ENCODE measurements at places on chromosomes 7 and 10. TPM values are rescaled to one million over a fixed set of nuclear protein-coding genes. Genes with fewer than 3 reads are reported as not detected.
A peak's percentile ranks its signal among the peaks of the same experiment; 100 is the strongest.

INPP5A gene
- 17.2 TPM for polyA plus RNA-seq

SHTN1 gene
- polyA plus RNA-seq, result 7.4 TPM

FOXI2 gene
- 0.06 TPM for polyA plus RNA-seq

PRKG1 gene
- polyA plus RNA-seq, result 3.7 TPM

BMS1 gene
- 6.9 TPM for polyA plus RNA-seq

PDZD7 gene
- polyA plus RNA-seq, result 0.20 TPM

DNA sequence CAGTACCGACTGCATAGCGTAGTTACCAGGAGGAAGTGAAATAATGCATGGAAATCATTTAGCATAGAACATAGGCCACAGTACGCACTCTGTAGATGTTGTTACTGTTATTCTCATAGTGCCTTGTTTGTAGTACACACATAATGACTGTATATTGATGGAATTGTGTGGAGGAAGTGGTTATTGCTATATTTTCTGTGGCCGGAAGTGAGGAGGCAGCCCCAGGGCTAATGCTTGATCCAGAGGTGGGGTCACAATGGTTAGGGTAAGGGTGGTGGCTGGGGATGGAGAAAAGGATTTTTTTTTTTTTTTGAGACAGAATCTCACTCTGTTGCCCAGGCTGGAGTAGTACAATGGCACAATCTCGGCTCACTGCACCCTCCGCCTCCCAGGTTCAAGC, 4.5 kb upstream of the MGAM start:
- H3K4me1 ChIP-seq, result no peaks in the 10 kb centered on the region
- no peak overlapping the region for H3K27ac ChIP-seq
- H3K36me3 ChIP-seq, result no peaks in the 10 kb centered on the region
- no peak for DNase-seq
- no peak overlapping the region for H3K4me3 ChIP-seq
- no peaks in the 10 kb centered on the region for H3K27me3 ChIP-seq

- no peak overlapping the region for H3K27ac ChIP-seq
- DNase-seq, result no peak
- H3K36me3 ChIP-seq, result no peaks in the 10 kb centered on the region
Observed at GRCh38 chr7:123569352-123570010, 11.9 kb upstream of the NDUFA5 start.

DNA sequence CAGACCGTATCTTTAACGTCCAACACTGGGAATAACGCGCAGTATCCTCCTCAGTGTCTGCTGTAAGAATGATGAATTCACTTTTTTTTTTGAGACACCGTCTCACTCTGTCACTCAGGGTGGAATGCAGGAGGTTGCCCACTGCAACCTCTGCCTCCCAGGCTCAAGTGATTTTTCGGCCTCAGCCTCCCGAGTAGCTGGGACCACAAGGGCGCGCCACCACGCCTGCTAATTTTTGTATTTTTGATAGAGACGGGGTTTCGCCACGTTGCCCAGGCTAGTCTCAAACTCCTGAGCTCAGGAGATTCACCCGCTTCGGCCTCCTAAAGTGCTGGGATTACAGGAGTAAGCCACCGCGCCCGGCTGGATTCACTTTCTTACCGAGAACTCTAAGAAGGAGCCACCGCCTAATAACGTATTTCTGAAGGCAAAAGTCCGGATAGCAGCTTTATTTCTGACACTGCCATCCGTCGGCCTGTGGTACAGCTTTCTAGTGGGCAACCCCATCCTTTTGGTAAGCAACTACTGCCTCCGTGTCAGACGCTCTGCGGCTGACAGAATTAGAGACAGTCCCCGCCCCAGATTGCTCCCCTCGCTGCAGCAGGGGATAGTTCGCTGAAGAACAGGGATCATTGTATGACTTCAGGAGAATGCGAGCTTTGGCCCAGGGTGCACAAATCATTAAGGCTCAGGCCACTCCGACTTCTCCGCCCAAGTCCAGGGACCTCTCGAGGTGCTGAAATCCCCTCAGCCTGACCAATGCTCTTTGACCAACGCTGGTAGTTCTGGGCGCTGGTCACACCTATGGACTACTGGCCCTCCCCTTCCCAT, 662 bp downstream of the POLR3A start:
- peak overlapping the region; percentile 92 for H3K27ac ChIP-seq
- no peak for DNase-seq
- H3K4me1 ChIP-seq, result peaks cover 34% of the 10 kb centered on the region
- peak overlapping the region; percentile 94 for H3K4me3 ChIP-seq

GRCh38 chr7:29442146-29442545, 121.5 kb upstream of the PRR15 start:
- no peak for DNase-seq
- no peaks in the 10 kb centered on the region for H3K27me3 ChIP-seq
- H3K27ac ChIP-seq, result no peak overlapping the region
- no peaks in the 10 kb centered on the region for H3K36me3 ChIP-seq

GRCh38 chr7:148914208-148914777, 30.2 kb upstream of the EZH2 start:
- no peak overlapping the region for H3K4me3 ChIP-seq
- no peak overlapping the region for H3K27ac ChIP-seq
- no peaks in the 10 kb centered on the region for H3K36me3 ChIP-seq
- no peaks in the 10 kb centered on the region for H3K4me1 ChIP-seq
- no peak for DNase-seq

DNA sequence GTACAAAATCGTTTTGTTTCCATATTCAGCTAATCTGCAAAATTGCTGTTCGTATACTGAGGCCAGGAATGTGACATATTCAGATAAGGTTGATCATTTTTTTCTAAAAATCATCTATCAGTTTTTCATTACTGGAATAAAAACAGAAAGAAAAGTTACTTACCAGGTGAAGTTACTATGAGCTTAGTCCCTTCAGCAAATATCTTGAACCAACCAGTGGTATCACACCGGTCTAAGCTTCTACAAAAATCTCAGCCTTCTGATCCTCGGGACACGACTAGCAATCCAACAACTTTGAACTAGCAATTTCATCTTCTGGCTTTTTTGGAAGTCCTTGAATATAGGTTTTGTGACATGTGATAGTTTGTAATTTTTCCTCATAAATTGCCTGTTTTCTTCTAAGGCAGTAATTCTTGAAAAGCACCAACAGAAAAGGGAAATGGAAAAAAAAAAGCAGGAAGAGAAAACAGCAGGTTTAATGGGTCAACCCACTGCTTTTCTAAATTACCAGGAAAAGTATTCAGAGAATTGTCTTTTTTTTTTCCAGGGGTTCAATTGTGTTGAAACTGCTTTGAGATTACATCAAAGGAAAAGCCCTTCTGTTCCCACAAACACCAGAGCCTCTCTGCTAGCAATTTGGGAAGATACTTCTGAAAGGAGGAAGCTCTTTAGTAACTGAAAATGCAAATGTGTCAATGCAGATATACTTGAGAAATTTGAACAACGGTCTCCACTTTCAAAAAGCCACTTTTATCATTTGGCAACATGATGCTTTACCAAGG, 2.9 kb upstream of the TARP start:
- H3K4me3 ChIP-seq, result no peak overlapping the region
- H3K27me3 ChIP-seq, result no peaks in the 10 kb centered on the region
- no peaks in the 10 kb centered on the region for H3K36me3 ChIP-seq
- no peaks in the 10 kb centered on the region for H3K4me1 ChIP-seq
- no peak overlapping the region for H3K27ac ChIP-seq

DNA sequence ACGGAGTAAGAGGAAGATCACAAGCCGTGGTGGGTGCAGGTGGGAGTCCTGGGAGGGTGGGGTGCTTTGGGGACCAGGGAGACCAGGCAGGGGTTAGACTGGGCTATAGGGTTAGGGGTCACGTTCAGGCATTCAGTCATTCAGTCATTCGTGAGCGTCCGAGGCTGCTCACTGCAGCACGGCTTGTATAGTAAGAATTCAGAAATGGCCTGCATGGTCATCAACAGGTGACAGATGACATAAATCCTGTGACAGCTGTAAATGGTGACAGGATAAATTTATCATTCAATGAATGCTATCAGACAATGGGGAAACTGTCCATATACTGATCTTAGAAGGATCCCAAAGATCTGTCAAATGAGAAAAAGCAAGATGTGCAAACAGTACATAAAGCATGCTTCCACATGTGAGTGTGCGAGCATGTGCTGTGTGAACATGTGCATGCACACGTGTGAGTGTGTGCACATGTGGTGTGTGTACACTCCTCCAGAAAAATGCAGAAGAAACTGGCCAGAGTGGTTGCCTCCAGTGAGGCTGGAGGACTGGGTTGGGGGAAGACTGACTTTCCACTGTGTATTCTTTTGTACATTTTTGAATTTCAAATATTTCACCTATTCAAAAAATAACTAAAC, 32.0 kb upstream of the SMARCD3 start:
- DNase-seq, result no peak
- H3K36me3 ChIP-seq, result no peaks in the 10 kb centered on the region
- peaks cover 42% of the 10 kb centered on the region for H3K27me3 ChIP-seq
- peaks cover 19% of the 10 kb centered on the region for H3K4me1 ChIP-seq
- H3K4me3 ChIP-seq, result no peak overlapping the region
- no peak overlapping the region for H3K27ac ChIP-seq

DNA sequence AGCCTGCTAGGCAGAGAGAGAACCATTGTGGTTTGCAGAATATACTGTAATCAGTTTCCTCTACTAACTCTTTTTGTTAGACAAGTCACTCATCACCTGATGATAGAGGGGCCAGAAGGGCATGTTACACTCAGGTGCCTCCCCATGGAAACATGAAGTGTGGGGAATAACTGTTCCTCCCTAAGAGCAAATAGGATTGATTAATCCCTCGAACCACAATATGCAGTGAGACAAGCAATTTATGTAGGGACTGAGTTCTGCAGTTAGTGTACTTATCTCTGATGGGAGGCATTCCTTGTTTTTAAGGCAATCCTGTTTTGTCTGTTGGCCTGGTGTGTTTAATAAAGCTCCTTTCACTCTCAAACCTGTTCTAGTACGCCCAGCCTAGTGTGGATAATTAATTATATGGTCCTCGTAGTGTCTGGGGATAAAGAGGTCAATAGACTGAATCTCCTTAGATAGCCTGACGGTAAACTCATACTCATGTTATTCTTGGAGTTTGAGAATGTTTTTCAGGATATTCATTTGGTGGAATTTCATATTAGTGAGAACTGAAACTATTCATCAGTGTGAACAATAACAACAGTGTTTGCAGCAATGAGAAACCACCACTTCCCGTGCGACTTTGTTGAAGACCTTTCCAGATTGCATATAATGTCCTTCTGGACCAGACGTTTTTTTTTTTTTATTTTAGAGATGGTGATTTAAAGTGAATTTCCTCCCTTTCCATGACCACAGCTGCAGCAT, 344.8 kb upstream of the FZD8 start:
- no peak overlapping the region for H3K27ac ChIP-seq
- H3K4me1 ChIP-seq, result no peaks in the 10 kb centered on the region
- H3K36me3 ChIP-seq, result no peaks in the 10 kb centered on the region
- no peaks in the 10 kb centered on the region for H3K27me3 ChIP-seq
- no peak for DNase-seq
- no peak overlapping the region for H3K4me3 ChIP-seq

GRCh38 chr7:93117327-93117726, 452 bp downstream of the SAMD9 start:
- H3K27me3 ChIP-seq, result no peaks in the 10 kb centered on the region
- no peak for DNase-seq
- H3K4me3 ChIP-seq, result peak overlapping the region; percentile 45
- H3K36me3 ChIP-seq, result peaks cover 9% of the 10 kb centered on the region

DNA sequence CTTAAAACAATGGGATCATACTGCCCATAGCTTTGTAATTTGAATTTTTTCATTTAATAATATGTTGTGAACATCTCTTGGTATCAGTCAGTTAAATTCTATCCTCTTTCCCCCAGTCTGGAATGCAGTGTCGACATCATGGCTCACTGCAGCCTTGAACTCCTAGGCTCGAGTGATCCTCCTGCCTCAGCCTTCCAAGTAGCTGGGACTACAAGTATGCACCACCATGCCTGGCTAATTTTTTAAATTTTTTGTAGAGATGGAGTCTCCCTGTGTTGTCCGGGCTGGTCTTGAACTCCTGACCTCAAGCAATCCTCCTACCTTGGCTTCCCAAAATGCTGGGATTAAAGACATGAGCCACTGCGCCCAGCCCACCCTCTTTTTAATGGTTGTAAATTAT, 34.6 kb downstream of the MPLKIP start:
- no peaks in the 10 kb centered on the region for H3K4me1 ChIP-seq
- H3K27me3 ChIP-seq, result no peaks in the 10 kb centered on the region
- H3K27ac ChIP-seq, result no peak overlapping the region
- H3K36me3 ChIP-seq, result peaks cover 14% of the 10 kb centered on the region
- DNase-seq, result no peak
- no peak overlapping the region for H3K4me3 ChIP-seq

- no peak overlapping the region for H3K4me3 ChIP-seq
- H3K4me1 ChIP-seq, result no peaks in the 10 kb centered on the region
- no peak for DNase-seq
- no peaks in the 10 kb centered on the region for H3K27me3 ChIP-seq
- H3K36me3 ChIP-seq, result no peaks in the 10 kb centered on the region
Observed at GRCh38 chr10:86065711-86066251, 300.8 kb downstream of the GRID1 start.

- peaks cover 10% of the 10 kb centered on the region for H3K4me1 ChIP-seq
- no peaks in the 10 kb centered on the region for H3K27me3 ChIP-seq
- H3K36me3 ChIP-seq, result no peaks in the 10 kb centered on the region
- no peak overlapping the region for H3K4me3 ChIP-seq
Observed at GRCh38 chr7:140604760-140605159, 35.9 kb downstream of the DENND2A start.

DNA sequence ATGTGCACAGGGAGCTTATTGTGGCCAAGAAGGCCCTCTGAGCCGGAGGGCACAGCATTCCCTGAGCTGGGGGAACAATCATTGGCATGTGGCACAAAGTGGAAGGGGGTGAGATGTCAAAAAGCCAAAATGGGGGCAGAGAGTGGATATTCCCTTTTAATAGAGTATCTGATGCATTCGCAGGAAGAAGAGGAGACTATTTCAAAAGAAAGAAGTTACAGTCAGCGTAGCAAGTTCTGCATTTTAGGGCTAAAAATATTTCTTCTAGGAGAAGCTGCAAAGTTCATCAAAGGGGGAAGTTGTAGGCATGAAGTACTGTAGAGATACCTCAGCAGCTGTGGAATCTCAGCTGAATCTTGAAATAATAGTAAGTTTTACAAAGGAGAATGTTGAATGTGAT, 136.0 kb upstream of the WDR11 start:
- H3K36me3 ChIP-seq, result no peaks in the 10 kb centered on the region
- DNase-seq, result no peak
- H3K27me3 ChIP-seq, result peaks cover 7% of the 10 kb centered on the region
- H3K4me3 ChIP-seq, result no peak overlapping the region
- no peaks in the 10 kb centered on the region for H3K4me1 ChIP-seq

Data from stomach (tissue), 19 donors.